ENCODE measurements at places on chromosomes 7 and 10.
A peak's percentile ranks its signal among the peaks of the same experiment; 100 is the strongest.

DNA sequence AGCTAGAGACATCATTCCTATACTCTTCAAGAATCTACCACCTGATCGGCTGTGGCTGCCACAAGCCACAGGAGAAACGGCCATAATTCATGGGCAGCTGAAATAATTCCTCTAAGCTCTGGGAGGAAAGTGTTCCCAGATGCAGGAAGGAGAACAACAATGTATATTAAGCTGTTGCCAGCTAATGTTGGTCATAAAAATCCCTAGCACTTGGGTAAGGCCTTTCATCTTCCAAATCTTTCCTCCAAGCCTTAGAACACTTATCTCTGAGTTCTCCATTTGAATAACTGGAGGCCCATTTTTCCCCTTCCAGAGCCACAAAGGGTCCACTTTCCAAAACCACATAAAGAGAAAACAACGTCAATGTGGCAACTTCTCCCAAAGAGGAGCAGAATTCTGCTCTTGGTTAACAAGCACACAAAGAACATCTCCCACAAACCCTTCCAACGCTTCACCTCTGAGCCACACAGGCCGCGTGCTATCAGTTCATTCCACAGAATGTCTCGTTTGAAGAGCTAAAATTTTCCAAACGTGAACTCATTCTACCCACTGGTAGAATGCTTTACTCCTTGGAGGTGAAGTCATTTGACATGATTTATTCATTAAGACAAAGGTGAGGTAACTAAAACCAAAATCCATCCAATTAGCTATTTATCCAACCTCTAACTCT, 11.2 kb downstream of the KCNMA1 start:
- DNase-seq, result no peak

- DNase-seq, result no peak
Observed at GRCh38 chr7:96996111-96996957, 9.0 kb upstream of the DLX6 start.

GRCh38 chr10:72588266-72588665, 37.6 kb downstream of the MICU1 start:
- no peak for DNase-seq

DNA sequence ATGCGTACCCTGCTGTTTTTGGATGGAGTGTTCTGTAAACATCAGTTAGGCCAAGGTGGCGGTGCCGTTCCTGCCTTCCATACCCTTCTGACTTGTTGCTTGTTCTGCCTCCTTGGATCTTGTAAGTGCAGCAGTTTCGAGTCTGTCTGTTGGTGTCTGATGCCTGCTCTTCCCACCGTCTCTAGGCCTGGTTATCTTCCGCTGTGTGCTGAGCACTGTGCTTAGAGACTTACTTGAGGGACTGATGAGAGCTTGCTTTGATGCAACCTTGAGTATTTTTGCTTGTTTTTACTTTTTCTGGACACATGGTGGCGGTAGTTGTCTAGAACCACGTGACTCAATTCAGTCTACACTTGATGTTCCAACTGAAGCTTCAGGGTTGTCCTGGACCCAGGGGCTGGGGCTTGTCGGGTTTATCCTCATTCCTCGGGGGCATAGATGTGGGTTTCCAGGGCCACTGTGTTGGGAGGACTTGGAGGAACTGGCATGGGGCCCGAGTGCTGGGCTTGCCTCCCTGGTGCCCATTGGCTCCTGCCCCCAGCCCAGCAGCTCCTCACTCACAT, 14.4 kb upstream of the SPRN start:
- DNase-seq, result peak; percentile 53

GRCh38 chr10:124745673-124746072, 1.5 kb upstream of the FAM53B start:
- peak; percentile 82 for DNase-seq

- no peak for DNase-seq
Observed at GRCh38 chr10:58307676-58308075, 27.1 kb upstream of the UBE2D1 start.

DNA sequence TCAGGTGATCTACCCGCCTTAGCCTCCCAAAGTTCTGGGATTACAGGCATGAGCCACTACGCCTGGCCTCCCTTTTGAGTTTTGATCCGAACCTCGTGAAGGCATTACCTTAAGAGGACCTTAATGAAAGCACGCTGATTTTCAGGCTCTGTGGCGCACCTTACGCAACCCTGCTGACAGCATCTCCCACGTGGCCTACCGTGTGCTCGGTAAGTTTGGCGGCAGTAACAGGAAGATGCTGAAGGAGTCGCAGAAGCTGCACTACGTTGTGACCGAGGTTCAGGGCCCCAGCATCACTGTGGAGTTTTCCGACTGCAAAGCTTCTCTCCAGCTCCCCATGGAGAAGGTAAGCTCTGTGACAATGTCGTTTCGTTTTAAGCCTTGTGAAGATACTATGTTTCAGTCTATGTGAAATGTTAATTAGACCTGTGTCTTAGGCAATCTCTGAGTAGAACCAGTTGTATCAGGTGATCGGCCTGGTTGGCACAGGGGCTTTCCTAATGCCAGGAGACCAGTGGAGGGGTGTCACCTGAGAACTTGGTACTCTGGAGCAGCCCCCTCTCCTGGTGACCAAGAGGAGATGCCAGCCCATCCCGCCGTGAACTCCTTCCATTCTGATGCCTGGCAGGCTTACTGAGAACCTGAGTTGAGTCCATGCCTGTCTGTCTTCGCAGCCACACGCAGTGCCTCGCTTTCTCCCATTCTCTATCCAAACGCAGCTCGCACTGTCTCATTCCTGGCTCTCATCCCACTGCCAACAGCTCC, 43.5 kb downstream of the TRRAP start:
- DNase-seq, result peak; percentile 10

- no peak for DNase-seq
Observed at GRCh38 chr10:67175354-67175753, 249.5 kb downstream of the LRRTM3 start.

- no peak for DNase-seq
Observed at GRCh38 chr7:39607865-39608264, 15.5 kb upstream of the RALA start.

DNA sequence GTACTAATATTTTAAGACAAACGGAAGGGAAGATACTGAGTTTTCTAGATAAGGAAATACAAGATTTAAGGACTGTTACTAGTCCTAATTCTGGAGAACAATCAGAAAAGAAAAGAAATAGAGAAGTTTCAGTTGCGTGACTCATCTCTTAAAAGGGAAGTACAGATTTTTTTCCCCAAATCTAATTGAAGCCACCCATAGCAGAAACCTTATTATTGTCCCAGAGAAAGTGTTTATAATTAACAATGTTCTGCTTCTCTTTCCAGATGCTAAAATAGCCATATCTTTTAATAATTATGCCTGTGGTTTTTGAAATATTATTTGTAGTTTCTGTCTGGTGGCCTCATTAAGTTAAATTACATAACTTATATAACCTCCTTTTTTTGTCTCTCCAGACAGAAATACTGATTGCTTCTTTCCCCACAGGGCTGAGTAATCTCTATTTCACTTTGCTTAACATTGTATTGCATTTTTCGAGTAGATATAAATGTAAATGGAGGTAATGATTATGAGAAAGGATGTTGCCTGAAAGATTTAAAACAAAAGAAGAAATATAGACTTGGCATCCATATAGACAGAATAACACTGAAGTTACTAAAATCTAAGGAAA, 240.7 kb upstream of the MBL2 start:
- DNase-seq, result no peak

DNA sequence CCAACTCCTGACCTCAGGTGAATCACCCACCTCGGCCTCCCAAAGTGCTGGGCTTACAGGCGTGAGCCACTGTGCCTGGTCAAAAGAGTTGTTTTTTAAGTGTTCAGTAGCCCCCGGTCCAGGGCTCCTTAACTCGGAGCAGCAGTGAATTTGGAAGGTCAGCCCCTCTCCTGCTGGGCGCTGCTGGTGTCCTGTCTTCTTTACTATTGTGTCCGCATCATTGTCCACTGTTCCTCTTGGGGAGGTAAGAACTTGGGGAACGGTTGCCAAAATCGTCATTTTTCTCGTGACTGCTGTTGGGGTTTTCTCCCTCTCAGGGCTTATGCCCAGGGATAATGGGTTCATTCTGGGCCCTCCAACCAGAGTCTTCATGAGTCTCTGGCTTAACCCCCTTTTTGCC, 46.7 kb downstream of the CAMK1D start:
- no peak for DNase-seq

GRCh38 chr7:13641714-13642113, 347.8 kb downstream of the ETV1 start:
- DNase-seq, result no peak

DNA sequence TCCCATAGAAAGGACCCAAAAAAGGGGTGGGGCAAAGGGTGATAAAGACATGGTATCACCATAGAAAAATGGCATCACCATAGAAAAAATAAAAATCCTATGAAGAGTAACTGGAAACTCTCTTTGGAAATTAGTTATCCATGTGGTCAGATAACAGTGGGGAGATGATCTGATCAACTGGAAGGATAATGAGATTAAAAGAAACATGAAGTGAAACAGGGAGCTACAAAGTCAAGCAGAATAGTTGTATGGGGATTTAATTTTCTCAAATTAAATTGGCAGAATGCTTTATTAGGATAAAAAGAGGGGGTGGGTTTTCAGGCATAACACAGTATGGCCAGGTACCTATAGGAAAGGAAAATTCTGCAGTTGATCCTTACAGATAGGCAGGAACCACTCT, 111.2 kb downstream of the WNT2 start:
- no peak for DNase-seq

- no peak for DNase-seq
Observed at GRCh38 chr10:111739874-111740139, 443.8 kb downstream of the GPAM start.

DNA sequence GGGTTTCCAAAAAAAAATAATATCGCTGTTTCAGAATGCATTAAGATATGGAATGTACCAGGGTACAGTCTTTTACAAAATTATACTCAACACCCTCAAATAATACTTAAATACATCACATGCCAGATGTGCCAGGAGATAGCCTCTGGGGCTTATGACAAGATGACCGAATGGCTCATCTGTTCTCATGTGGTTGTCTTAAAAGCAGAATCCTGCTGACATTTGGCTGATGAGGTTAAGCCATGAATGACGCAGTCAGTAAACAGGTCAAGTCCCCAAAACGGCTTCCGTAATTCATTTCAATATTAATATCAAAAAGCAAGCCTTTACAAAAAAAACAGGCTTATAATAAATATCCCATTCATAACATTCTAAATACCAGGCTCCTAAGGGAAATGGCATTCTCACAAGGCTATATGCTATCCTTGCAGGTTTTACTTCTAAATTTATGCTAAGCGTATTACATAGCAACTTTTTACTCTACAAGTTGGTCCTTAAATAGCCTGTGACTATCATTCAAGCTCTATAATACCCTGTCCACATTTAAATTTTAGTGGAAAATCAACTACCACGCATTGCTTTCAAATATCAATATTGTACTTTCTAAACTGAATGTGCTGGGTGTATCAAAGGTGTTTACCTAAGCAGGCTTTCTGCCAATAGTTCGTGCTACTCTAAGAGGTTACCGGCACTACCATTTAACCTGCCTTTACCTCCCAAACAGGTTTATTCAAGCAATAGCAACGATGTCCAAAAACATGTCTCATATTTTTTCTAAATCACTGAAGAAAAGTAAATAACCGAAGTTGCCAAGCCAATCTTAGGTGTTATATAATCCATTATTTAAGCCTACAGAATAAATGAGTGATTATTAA, 15.6 kb downstream of the SMURF1 start:
- peak; percentile 67 for DNase-seq

Measured in erythroblast (primary cell).